A549 treated with AZD2906 at 1 μM for 4 hours (cell line): ENCODE measurements at places on chromosomes 6 and 20. TPM values are rescaled to one million over a fixed set of nuclear protein-coding genes. Genes with fewer than 3 reads are reported as not detected.

The TRAPPC3L gene
- total RNA-seq: not detected in 5 replicates

The CCDC167 gene
- 43.0 to 49.0 TPM (median 46.3 TPM) in 5 replicates for total RNA-seq

The GTSF1L gene
- not detected in 5 replicates for total RNA-seq

The TMC2 gene
- not detected in 5 replicates for total RNA-seq

The JAG1 gene
- total RNA-seq: 37.3 to 50.6 TPM (median 39.2 TPM) in 5 replicates

The FNDC1 gene
- 0.06 to 0.13 TPM (median 0.10 TPM) in 5 replicates for total RNA-seq

The TFAP2D gene
- total RNA-seq: not detected in 5 replicates

The SUMO4 gene
- total RNA-seq: 0.06 to 0.11 TPM in 2 of 5 replicates, not detected in the others

The RFX6 gene
- total RNA-seq: not detected in 5 replicates

The COMMD7 gene
- 53.4 to 60.6 TPM (median 57.8 TPM) in 5 replicates for total RNA-seq

The DYNLT2 gene
- total RNA-seq: 0.45 to 0.63 TPM (median 0.49 TPM) in 5 replicates

The FOXA2 gene
- 13.0 to 20.1 TPM (median 17.9 TPM) in 5 replicates for total RNA-seq
